Thoracic aorta (tissue), 2 donors: ENCODE measurements at places on chromosomes 7 and 10.

GRCh38 chr7:3730276-3730675, 429.2 kb downstream of the SDK1 start:
- no peak for DNase-seq

GRCh38 chr10:1570416-1571051, 166.8 kb downstream of the ADARB2 start:
- no peak for DNase-seq

DNA sequence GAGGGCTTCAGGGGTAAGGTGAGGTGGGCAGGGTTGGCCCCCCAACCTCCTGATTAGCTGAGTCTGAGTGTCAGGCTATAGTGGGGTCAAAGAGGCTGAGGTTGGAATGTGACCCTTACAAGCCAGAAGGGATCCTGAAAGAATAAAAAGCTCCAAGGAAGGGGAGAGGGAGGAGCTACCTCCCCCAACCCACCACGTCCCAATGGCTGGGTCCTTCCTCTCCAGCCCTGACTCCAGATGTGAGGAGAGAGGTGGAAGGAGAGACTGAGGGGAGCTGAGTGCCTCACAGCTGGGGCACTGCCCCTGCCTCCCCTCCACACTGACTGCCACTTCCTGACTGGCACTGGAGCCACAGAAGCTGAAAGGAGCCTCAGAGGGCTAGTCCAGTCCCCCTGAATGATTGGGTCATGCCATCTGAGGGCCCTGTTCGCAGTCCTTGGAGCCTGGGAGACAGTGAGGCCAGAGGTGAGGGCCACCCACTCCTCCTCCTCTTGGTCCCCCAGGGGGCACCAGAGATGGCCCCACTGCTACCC, 20.6 kb downstream of the IMPDH1 start:
- DNase-seq, result no peak

GRCh38 chr7:138460176-138460648, at the start of gene TRIM24:
Gene TRIM24 (plus strand): TSS chr7:138460259. CDS start chr7:138460549, 290 bp downstream.
- peak; percentile 84 for DNase-seq

DNA sequence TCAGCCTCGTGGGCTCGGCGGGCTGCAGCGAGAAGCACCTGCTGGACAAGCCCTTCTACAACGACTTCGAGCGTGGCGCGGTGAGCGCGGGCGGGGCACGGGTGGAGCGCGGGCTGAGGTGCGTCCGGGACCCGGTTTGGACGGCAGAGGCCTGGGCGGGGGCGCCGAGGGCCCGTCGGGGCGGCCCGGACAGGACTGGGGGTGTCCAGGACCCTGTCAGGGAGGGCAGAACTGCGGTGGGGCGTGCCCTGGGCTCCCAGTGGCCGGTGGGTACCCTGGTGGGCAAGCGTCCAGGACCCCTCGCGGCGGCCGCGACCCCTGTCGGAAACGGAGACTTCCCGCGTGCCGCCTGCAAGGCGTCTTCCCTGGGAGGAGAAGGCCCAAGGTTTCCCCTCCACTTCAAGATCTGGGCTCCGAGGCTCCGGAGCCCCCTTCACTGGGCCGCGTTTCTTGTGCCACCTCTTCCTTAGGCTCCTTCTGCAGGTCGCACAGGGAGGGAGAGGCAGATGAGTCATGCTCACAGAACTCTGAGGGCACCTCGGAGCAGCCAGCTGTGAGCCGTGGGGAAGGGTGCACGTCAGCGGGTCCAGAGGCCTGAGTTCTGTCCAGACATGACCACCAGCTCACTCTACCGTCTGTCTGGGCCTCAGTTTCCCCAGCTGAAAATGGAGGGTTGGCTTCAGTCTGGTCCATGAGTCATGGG, 485 bp downstream of the ALOX5 start:
- no peak for DNase-seq
